ENCODE measurements at places on chromosomes 5 and 9. TPM values are rescaled to one million over a fixed set of nuclear protein-coding genes. Genes with fewer than 3 reads are reported as not detected.

- DNase-seq, result no peak
- H3K4me1 ChIP-seq, result no peaks in the 10 kb centered on the region
- no peak overlapping the region for H3K4me3 ChIP-seq
- H3K36me3 ChIP-seq, result no peaks in the 10 kb centered on the region
- H3K27ac ChIP-seq, result no peak overlapping the region
Observed at GRCh38 chr9:37602817-37603216, 10.4 kb upstream of the TOMM5 start.

CLIC3 gene
- total RNA-seq, result 0.64 TPM

OR1Q1 gene
- total RNA-seq, result not detected

DNA sequence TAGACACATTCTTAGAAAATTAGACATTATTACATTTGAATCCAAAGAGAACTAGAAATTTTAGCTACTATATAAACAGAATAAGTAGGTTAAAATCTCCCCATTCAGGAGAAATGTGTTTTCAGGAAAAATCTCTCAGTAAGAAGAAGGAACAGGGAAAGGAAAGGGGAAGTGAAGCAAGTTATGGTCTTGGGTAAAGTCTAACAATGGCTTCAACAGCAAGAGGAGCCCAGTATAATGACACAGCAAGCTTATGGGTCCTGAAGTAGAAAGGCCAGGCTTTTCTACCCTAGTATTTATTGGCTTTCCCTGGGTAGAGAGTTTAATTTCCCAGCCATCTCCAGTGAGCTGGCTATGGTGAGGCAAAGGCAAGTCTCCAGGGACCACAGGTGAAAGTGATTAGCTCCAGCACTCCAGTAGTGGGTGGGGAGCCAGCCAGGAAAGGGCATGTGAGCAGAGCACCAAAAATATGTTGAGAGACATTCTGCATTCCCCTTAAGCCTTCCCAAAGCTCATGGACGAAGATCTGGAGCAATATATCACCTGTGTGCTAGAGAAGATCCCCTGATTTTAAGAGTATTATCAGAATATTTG lies 981.7 kb downstream of the NR2F1-AS1 start:
- H3K4me1 ChIP-seq, result peaks cover 2% of the 10 kb centered on the region
- H3K36me3 ChIP-seq, result no peaks in the 10 kb centered on the region
- no peak overlapping the region for H3K4me3 ChIP-seq
- no peak overlapping the region for H3K27ac ChIP-seq
- H3K27me3 ChIP-seq, result no peaks in the 10 kb centered on the region

GRCh38 chr9:6833518-6834192 lies 75.9 kb downstream of the KDM4C start:
- H3K27me3 ChIP-seq, result no peaks in the 10 kb centered on the region
- peak overlapping the region; percentile 29 for H3K27ac ChIP-seq

GRCh38 chr9:119334745-119335144 lies 34.5 kb downstream of the BRINP1 start:
- peaks cover 7% of the 10 kb centered on the region for H3K27me3 ChIP-seq
- peaks cover 1% of the 10 kb centered on the region for H3K4me1 ChIP-seq
- H3K36me3 ChIP-seq, result peaks cover 1% of the 10 kb centered on the region
- no peak for DNase-seq
- no peak overlapping the region for H3K27ac ChIP-seq
- H3K4me3 ChIP-seq, result no peak overlapping the region
